ENCODE measurements at places on chromosomes 4 and X. TPM values are rescaled to one million over a fixed set of nuclear protein-coding genes. Genes with fewer than 3 reads are reported as not detected.

Gene TMSB15A
- total RNA-seq: not detected

Gene PDCL2
- not detected for total RNA-seq

Gene ATP1B4
- not detected for total RNA-seq

Gene GABRG1
- total RNA-seq: not detected

Gene FRYL
- total RNA-seq: 40.8 TPM

Gene ARAP2
- 10.7 TPM for total RNA-seq

Gene RHOH
- not detected for total RNA-seq

Gene TRPC5OS
- total RNA-seq: not detected

Gene EDNRA
- not detected for total RNA-seq

Gene NPY2R
- not detected for total RNA-seq

Gene PARM1
- total RNA-seq: 1.1 TPM

Gene P2RY8
- not detected for total RNA-seq

Gene MRFAP1L1
- 41.6 TPM for total RNA-seq

Gene HMGN5
- total RNA-seq: 0.76 TPM

Gene NLRP2B
- total RNA-seq: not detected

Gene TMEM35A
- not detected for total RNA-seq

Gene NLGN4X
- not detected for total RNA-seq

Gene TMEM165
- 125 TPM for total RNA-seq

Gene REELD1
- not detected for total RNA-seq

Measured in HT-29 (cell line).